Right renal cortex interstitium (tissue), 3 donors: ENCODE measurements at places on chromosomes 11 and 22. TPM values are rescaled to one million over a fixed set of nuclear protein-coding genes. Genes with fewer than 3 reads are reported as not detected.

The ZNF215 gene
- polyA plus RNA-seq = 3.8 TPM

GRCh38 chr11:116641561-116642045 is 131.2 kb downstream of the BUD13 start:
- no peak for DNase-seq

DNA sequence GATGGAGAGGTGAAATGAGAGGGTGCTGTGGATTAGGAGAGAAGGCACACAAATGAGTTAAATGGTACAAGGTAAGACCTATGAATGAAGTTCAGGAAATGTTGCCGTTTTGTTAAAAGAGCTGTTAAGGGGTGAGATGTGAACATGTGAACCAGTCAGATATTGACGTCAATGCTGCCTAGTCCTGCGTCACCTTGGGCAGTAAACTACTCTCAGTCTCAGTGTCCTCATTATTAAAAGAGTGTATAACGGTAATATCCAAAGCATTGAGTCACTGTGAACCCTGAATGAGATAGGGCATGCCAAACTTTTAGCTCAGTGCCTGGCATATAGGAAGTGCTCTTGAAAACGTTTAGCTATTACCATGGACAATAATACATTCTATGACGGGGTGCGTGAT is 32.4 kb upstream of the SORL1-AS1 start:
- no peak for DNase-seq

DNA sequence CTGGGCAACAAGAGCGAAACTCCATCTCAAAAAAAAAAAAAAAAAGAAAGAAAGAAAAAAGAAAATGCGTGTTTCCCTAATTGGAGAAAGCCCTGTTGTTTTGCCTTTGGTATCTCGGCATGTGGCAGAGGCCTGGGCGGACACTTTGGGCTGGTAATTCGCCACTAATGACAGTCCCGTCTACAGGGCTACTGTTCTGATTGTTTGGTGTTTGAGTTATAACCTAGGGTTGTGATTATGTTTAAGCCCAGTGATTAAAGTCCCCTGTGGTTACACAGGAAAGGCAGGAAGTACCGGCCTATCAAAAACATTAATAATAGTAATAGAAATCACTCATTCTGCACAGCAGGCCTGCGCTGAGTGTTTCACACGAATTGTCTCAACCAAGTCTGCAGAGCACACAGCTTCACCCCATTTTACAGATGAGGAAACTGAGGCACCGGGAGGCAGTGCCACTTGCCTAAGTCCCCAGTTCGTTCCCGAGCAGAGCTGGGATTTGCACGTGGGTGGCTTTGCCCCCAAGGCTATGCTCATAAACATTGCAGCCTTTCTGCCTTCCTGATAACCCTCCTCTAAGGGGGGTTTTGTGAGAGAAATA is 39.1 kb upstream of the GRAMD4 start:
- no peak for DNase-seq

GRCh38 chr11:77151804-77152509 is 23.9 kb downstream of the MYO7A start:
- DNase-seq = no peak
